ENCODE measurements at places on chromosomes 3 and 15.

GRCh38 chr3:130463221-130463620, 53.8 kb upstream of the COL6A6 start:
- no peak for DNase-seq

- no peak for DNase-seq
Observed at GRCh38 chr3:55984626-55985025, 483.6 kb downstream of the ERC2 start.

GRCh38 chr3:106428565-106428994, 559.8 kb upstream of the CBLB start:
- DNase-seq: no peak

GRCh38 chr3:122727294-122727693, 46.7 kb downstream of the PARP14 start:
- DNase-seq: no peak

GRCh38 chr15:101052681-101053121, 133.5 kb downstream of the LRRK1 start:
- no peak for DNase-seq

DNA sequence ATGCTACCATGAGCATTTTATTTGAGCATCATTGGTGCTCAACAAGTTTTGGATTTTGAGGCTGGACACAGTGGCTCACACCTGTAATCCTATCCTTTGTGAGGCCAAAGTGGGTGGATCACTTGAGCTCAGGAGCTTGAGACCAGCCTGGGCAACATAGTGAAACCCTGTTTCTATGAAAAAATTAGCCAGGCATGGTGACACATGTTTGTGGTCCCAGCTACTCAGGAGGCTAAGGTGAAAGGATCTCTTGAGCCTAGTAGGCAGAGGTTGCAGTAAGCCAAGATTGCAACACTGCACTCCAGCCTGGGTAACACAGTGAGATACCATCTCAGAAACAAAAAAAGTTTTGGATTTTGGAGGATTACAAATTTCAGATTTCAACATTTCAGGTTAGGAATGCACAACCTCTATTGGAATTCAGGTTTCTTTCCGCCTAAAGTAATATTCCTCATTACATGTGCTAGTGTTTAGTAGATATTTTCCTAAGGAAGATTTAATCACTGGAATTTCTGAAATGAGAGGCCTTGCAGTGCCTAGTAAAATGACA, 27.6 kb downstream of the CNOT10 start:
- DNase-seq: no peak

DNA sequence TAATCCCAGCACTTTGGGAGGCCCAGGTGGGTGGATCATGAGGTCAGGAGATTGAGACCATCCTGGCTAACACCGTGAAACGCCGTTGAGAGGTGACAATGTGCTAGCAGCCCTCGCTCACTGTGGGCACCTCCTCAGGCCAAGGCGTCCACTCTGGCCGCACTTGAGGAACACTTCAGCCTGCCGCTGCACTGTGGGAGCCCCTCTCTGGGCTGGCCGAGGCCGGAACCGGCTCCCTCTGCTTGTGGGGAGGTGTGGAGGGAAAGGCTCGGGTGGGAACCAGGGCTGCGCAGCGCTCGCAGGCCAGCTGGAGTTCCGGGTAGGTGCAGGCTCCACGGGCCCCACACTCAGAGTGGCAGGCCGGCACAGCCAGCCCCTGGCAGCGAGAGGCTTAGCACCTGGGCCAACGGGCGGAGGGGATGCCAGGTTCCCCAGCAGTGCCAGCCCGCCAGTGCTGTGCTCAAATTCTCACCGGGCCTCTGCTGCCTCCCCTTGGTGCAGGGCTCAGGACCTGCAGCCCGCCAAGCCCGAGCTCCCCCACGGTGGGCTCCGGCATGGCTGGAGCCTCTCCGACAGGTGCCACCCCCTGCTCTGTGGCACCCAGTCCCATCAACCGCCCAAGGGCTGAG, 253.6 kb downstream of the CNTN4 start:
- DNase-seq: no peak

Measured in hematopoietic multipotent progenitor cell treated with erythropoietin and hydrocortisone succinate and interleukin-3 and kit ligand, for 8 days (in vitro differentiated cells).